Lower lobe of right lung (tissue), 2 donors: ENCODE measurements at places on chromosomes 5 and 9.
A peak's percentile ranks its signal among the peaks of the same experiment; 100 is the strongest.

- H3K27me3 ChIP-seq, result no peaks in the 10 kb centered on the region
- peak overlapping the region; percentile 76 for H3K27ac ChIP-seq
- H3K4me1 ChIP-seq, result peaks cover 62% of the 10 kb centered on the region
- peak; percentile 70 for DNase-seq
- no peaks in the 10 kb centered on the region for H3K36me3 ChIP-seq
Measured at GRCh38 chr5:157917899-157918809, 59.2 kb upstream of the CLINT1 start.

GRCh38 chr5:17257705-17258273 is 40.4 kb downstream of the BASP1 start:
- no peak overlapping the region for H3K4me3 ChIP-seq
- H3K27me3 ChIP-seq, result no peaks in the 10 kb centered on the region
- H3K27ac ChIP-seq, result no peak overlapping the region

DNA sequence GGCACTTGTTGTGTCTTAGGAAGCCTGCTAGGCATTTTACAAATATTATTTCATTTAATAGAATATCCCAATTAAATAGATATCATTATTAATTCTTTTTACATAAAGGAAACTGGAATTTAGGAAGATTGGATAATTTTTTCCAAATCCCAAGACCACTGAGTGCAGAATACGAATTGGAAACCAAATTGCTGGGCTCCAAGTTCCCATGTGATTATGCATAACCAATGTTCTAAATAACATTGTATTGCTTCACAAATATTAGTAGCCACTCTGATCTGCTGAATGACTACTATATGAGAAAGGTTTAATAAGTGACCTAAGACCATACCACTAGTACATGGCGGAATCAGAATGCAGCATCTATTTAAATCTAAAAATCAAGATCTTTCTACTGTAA is 57.7 kb downstream of the ALDH1A1 start:
- no peaks in the 10 kb centered on the region for H3K36me3 ChIP-seq
- H3K27me3 ChIP-seq, result no peaks in the 10 kb centered on the region
- H3K27ac ChIP-seq, result no peak overlapping the region
- no peaks in the 10 kb centered on the region for H3K4me1 ChIP-seq
- no peak overlapping the region for H3K4me3 ChIP-seq

- H3K27me3 ChIP-seq, result no peaks in the 10 kb centered on the region
- no peak for DNase-seq
- H3K27ac ChIP-seq, result no peak overlapping the region
- no peaks in the 10 kb centered on the region for H3K36me3 ChIP-seq
- no peaks in the 10 kb centered on the region for H3K4me1 ChIP-seq
Measured at GRCh38 chr9:65432722-65433323, 147.8 kb upstream of the FOXD4L5 start.

- H3K4me1 ChIP-seq, result no peaks in the 10 kb centered on the region
- H3K27me3 ChIP-seq, result no peaks in the 10 kb centered on the region
- no peak overlapping the region for H3K4me3 ChIP-seq
- DNase-seq, result no peak
- no peak overlapping the region for H3K27ac ChIP-seq
Measured at GRCh38 chr5:158643840-158644239, 455.9 kb downstream of the EBF1 start.

DNA sequence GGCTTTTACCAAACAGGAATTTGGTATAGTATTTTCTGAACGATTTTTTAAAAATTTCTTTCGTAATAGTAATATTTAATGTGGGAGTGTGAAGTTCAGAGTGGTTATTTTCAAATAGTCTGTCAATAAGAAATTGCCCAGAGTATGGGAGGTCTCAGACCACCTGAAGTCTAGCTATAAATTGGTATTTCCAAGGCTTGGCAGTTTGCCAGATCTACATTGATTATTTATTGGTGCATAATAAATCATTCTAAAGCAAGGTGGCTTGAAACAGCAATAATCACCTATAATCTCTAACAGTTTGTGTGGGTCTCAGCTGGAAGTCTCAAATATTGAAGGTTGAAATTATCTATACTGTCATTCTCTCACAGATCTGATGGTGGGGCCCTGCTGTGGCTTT is 118.5 kb downstream of the PRR16 start:
- H3K36me3 ChIP-seq, result no peaks in the 10 kb centered on the region
- no peaks in the 10 kb centered on the region for H3K27me3 ChIP-seq
- DNase-seq, result no peak
- no peak overlapping the region for H3K27ac ChIP-seq
- no peaks in the 10 kb centered on the region for H3K4me1 ChIP-seq

- no peaks in the 10 kb centered on the region for H3K4me1 ChIP-seq
- no peaks in the 10 kb centered on the region for H3K27me3 ChIP-seq
- no peaks in the 10 kb centered on the region for H3K36me3 ChIP-seq
- H3K4me3 ChIP-seq, result no peak overlapping the region
- DNase-seq, result no peak
- H3K27ac ChIP-seq, result no peak overlapping the region
Measured at GRCh38 chr5:136457390-136458013, 92.2 kb upstream of the TRPC7 start.

- H3K27me3 ChIP-seq, result no peaks in the 10 kb centered on the region
- no peak for DNase-seq
- peaks cover 18% of the 10 kb centered on the region for H3K4me1 ChIP-seq
- H3K27ac ChIP-seq, result no peak overlapping the region
- no peak overlapping the region for H3K4me3 ChIP-seq
Measured at GRCh38 chr9:134783699-134784039, 96.9 kb upstream of the FCN2 start.

- no peaks in the 10 kb centered on the region for H3K4me1 ChIP-seq
- H3K4me3 ChIP-seq, result no peak overlapping the region
- no peak for DNase-seq
Measured at GRCh38 chr5:98975682-98976407, 47.0 kb upstream of the CHD1 start.

DNA sequence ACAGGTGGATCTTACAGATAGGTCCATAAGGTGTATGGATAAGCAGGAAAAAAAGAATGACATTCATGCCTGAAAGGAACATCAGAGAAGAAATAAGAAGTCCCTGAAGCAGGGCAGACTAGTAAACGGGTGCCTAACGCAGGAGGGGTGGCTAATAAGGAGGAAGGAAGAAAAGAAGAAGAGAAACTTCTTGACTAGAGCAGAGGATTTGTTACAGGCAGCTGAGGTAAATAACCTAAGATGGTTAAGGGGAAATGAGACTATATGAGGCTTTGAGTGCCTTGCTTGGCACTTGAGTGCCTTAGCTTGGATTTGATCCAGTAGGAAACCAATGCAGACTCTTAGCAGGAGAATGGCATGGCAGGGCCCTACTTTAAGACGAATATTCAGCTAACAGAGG is 313.5 kb upstream of the PDE4D start:
- no peaks in the 10 kb centered on the region for H3K27me3 ChIP-seq
- H3K36me3 ChIP-seq, result no peaks in the 10 kb centered on the region
- H3K4me1 ChIP-seq, result peaks cover 4% of the 10 kb centered on the region
- H3K27ac ChIP-seq, result peak overlapping the region; percentile 16
- no peak overlapping the region for H3K4me3 ChIP-seq
